Common myeloid progenitor, CD34-positive (primary cell): ENCODE measurements at places on chromosomes 6 and 20.

- no peak for DNase-seq
Observed at GRCh38 chr6:53302678-53303360, 45.9 kb downstream of the ELOVL5 start.

DNA sequence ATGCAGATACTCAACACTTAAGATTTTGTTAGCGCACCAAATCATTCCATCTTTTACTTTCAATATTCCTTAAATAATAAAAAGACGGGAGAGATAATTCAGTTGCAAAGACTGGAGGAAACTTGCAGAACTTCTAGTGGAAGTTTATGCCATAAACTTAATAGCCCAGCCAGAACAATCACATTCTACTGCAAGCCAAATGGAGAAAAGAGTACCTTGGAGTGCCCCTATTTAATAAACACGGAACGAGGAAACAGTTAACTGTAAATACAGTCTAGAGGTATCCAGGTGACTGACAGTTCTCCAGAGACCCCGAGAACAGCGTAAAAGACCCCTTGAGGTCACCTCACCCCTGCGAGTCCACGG lies 635 bp downstream of the SLC35B3 start:
- DNase-seq, result peak; percentile 31

- peak; percentile 90 for DNase-seq
Observed at GRCh38 chr6:163984124-163984936, 569.8 kb downstream of the QKI start.

GRCh38 chr6:74181471-74181870 lies 485.5 kb downstream of the CD109 start:
- no peak for DNase-seq

GRCh38 chr6:157203312-157203744 lies 120.0 kb downstream of the TMEM242 start:
- no peak for DNase-seq

DNA sequence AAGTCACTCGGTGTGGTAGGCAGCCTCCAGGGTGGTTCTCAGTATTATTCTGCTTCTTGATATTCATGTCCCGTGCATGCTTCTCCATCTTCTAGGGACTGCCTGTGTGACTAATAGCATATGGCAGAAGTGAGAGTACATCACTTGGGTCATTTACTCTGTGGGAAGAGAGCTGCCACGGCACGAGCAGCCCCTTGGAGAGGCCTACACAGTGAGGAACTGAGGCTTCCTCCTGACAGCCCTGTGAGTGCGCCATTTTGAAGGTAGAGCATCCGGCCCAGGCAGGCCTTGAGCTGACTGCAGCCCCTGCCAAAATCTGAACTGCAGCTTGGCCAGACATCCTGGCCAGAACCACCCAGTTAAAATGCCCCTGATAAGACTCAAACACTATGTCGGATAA lies 17.3 kb upstream of the MCUR1 start:
- DNase-seq, result no peak

DNA sequence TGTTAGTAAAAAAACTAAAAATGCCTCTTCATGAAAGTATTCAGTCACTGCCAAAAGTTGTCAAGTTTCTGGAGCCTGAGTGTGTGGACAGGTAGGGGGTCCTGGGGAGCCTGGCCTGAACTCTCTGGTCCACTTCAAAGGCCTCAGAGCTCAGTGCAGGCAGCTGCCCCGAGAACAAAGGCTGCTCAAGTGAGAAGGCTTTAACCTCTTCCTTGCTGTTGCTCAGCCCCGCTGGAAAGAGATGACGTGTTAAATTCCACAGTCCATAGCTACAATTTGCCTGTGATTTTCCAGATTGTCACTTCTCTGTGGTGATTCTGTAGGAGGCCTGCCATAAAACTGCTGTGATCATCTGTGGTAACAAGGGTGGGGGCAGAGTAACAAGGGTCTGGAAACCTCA lies 96.9 kb downstream of the FAM120B start:
- DNase-seq, result no peak

GRCh38 chr6:76992553-76992952 lies 470.7 kb downstream of the HTR1B start:
- DNase-seq, result no peak

DNA sequence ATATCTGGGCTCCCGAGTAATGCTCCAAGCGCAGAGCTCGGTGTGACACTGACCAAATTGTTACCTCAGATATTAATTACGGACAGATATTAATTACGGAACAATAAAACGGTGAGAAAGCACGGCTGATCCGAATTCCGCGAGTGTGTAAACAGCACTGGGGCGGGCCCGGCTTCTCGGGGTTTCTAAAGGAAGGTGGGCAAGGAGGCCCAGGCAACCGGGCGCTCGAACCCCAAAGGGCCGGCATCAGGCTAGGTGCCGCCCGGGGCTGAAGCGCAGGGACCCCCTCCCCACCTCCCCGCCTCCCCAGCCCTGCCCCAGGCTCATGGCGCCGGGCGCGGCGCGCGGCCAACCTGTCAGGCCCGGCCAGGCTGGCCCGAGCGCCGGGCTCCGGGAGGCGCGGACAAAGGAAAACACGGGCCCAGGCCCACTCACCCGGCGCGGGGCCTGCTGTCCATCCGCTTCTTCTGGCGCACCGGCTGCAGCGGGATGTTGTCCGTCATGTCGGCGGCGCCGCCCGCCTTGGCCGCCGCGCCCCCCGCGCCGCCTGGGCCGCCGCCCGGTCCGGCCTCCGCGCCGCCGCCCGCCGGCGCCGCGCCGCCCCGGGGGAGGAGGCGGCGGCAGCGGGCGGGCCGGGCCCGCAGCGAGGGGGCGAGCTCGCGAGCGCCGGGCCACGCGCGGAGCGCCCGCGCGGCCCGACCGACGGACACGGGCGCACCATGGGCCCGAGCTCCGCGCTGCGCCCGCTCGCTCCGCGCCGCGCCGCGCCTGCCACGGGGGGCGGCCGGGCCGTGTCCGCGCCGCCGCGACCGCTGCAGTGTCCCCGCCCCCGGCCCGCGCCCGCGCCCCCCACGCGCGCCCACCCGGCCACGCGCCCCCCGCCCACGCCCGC lies at the start of gene ATP9A:
Gene ATP9A (minus strand): TSS at position 524 of the 892 bp plus-strand sequence. CDS start 21 bp downstream, at position 503.
- DNase-seq, result no peak

- DNase-seq, result peak; percentile 82
Observed at GRCh38 chr6:12233693-12234571, 56.2 kb upstream of the EDN1 start.

DNA sequence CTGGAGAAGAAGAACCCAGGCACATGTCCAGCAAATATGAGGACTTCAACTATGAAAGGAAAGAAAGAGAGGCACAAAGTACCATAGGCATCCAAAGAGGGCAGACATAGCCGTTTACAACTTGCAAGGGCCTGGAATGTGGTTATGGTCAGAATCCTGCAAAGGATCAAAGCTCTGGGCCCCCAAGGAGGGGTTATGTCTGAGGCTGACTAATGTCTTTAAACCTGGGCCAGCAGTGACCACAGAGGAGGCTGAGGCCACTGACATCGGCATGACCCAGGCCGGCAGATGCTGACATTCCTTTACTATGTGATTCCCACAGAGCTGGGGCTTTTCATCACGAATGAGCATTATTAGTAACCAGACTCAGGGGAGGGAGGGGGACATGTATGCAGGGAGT lies 861.1 kb downstream of the DHX35 start:
- no peak for DNase-seq

DNA sequence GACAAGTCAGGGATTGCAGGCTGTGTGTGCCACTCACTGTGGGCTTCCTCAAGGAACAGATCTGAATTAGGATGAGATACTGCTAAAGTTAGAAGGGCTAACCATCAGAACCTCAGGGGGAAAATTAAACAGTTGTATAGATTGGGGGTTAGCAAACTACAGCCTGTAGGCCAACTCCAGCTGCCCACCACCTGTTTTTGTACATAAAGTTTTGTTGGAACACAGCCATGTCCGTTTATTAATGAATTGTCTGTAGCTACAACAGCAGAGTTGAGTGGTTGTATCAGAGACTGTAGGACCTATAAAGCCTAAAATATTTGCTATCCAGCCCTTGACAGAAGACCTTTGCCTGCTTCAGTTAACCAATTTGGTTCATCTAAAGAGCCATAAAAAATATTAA lies 127.2 kb upstream of the ECI2 start:
- no peak for DNase-seq

DNA sequence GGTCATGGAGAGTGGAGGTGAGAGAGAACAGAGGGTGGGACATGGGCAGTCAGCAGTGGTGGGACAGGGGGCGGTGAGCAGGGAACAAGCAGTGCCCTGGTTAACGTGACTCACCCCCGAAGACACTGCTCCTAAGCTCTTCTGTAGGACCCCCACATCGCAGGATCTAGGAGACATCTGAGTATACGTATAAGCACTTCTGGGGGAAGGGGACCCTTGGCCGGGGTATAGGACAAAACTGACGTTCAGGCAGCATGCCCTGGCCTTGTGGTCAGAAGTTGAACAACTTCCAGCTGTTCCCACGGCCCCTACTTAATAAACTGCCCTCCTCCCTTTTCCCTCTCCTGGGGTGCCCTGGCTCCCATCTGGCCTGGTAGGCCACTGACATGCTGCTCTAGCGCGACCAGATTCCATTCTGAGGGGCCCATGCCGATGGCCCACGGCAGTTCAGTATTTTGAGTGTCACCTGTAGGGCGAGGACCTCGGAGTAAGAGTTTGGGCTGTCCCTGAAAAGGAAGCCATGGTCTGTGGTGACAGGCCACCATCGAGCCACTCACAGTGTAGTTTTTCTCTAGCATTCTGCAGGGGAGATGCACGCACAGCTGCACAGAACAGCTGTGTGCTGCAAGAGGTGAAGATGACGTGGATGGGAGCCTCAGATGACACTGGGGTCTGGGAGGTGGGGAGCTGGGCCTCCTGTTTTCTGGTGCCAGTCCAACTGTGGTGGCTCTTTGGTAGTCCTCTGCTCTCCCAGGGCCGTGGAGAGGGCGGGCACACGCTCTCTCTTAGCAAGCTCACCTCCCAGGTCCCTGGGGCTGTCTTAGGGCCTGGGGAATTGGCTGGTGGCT lies 38.4 kb downstream of the PPP1R3G start:
- no peak for DNase-seq

DNA sequence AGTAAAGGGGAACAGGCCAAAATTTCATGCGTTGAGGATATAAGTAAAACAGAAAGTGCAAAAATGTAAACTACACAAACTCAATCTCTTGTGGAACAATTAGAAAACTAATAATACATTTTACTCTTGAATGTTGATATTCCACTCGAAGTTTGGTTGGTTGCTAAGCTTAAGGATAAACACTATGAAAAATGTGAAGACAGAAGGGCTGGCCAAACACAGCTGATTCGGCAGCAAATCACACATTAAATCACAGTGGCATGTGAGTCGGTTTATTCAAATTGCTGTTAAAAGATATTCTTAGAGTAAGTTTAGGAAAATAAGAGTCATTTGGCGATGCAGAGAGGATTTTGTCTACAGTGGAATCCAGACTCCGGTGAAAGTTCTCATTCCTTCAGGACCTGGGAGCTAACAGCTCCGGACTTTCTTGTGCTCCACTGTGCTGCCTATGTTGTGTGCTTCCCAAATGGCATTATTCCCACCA lies 1.4 kb upstream of the EPM2A start:
- peak; percentile 53 for DNase-seq

DNA sequence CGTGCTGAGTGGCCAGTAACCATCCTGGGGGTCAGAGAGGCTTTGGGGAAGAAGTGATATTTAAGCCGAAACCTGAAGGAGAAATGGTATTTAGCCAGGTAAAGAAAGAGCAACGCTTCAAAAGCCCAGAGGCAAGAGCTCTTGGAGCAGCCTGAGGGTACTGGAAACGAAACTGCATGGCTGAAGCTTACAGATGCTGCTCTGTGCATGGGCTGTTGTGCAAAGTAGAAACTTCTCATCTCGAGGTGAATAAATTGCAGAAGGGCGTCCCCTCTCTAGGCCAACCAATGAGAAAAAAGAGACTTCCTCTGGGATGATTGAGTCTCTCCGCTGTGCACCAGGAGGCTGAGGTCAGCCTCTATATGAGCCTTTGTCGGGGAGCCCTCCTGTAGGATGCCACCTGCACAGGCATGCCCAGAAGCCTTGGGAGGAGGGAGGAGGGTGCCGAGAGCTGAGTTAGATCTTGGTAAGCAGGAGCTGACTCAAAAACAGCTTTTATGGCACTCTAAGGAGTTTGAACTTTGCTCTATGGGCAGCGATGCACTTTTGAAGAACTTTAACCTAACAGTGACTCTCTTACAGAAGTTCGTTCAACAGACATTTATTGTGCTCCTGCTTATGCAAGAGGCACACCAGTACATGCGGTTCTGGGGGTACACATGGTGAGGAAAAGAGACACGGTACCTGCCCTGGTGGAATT lies 61.6 kb upstream of the EDN1 start:
- DNase-seq, result no peak

GRCh38 chr6:40077736-40078135 lies 143.5 kb upstream of the MOCS1 start:
- no peak for DNase-seq

DNA sequence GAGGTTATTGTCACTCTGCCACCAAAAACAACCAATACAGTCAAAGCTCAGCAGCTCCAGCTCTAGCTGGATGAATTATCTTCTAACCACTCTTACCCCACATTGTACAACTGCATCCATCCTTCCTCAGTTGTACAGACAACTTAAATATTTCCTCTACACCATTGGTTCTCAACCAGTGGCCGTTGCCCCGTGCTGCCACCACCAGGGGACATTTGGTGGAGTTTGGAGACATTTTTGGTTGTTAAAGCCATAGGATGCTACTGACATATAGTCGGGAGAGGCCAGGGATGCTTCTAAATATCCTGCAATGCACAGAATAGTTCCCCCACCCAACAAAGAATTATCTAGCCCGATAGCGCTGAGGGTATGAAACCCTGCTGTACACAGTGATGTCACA lies 59.3 kb downstream of the SHLD1 start:
- DNase-seq, result no peak

- DNase-seq, result no peak
Observed at GRCh38 chr6:74623027-74623426, 582.8 kb downstream of the COL12A1 start.

DNA sequence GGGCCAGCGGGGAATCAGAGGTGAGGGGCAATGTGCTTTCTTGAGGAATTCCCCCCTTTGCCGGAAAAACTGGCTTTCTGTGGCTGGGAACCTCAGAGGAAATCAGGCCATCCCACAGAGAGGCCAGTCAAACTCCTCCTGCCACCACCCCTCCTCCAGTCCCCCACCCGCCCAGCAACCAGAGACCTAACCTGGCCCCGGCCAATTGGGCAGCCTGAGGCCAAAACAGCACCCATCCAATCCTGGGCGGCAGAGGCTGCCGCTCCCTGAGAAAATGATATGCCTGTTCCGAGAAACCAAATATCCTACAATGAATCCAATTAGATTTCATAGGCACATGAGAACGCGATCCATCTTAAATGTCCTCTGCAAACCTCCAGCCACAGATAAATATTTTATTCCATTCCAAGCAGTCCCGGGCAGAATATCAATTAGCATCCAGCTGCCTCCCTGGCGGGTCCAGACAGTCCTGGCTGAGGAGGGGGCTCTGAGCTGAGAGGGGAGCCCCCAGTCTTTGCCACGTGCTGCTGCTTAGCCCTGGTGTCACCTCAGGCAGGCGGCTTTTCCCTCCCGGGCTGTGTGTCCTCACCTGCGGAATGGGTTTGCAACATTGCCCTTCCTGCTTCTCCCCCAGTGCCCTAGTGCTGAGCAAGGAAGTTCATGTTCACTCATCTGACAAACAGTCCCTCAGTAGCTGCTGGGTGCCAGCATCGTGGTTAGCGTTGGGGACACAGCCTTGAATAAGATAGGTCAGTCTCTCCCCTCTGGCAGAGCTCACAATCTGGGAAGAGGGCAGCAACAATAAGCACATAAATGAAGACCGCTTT lies 95.0 kb downstream of the DLGAP4 start:
- DNase-seq, result no peak

GRCh38 chr20:47330071-47330470 lies 26.4 kb downstream of the ZMYND8 start:
- DNase-seq, result no peak
